Hematopoietic multipotent progenitor cell treated with erythropoietin and hydrocortisone succinate and interleukin-3 and kit ligand, for 6 days (in vitro differentiated cells): ENCODE measurements at places on chromosomes 4 and X.
A peak's percentile ranks its signal among the peaks of the same experiment; 100 is the strongest.

DNA sequence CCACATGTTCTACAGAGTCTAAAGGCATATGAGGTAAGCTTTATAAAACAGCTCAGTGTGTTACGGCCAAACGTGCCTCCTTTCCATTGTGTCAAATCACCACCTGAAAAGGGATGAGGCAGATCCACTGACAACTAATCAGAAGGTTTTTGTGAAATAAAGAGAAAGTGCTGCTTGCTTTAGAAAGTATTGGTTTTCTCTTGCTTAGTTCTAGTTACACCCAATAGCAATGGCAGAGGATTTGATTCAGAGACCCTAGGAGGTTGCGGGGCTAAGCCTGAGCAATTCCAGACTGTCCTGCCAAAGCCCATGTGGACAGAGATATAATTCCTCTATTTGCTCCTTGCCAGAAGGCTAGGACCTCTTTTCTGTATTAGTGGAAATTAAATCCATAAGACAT is 125.5 kb downstream of the SPRY1 start:
- no peak for DNase-seq

DNA sequence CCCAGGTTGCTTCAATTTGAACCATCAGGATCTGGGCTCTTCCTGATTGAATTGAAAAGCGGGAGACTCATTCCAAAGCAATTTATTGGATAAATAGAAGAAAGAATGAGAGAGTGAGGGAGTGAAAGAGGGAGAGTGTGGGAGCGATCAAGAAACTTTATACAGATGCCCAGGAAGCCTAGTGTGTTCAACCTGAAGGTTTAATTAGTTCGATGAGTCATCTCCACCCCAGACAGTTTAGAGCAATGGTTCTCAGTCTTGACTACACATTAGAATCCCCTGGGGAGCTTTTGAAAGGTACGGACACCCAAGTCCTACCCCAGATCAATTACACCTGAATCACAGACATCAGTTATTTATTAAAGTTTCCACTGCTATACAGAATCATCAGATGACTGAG is 61.5 kb downstream of the GEMIN8 start:
- no peak for DNase-seq

- DNase-seq = no peak
Observed at GRCh38 chr4:23922541-23923111, 32.8 kb upstream of the PPARGC1A start.

- DNase-seq = peak; percentile 36
Observed at GRCh38 chrX:1336948-1337779, 579 bp downstream of the IL3RA start.

DNA sequence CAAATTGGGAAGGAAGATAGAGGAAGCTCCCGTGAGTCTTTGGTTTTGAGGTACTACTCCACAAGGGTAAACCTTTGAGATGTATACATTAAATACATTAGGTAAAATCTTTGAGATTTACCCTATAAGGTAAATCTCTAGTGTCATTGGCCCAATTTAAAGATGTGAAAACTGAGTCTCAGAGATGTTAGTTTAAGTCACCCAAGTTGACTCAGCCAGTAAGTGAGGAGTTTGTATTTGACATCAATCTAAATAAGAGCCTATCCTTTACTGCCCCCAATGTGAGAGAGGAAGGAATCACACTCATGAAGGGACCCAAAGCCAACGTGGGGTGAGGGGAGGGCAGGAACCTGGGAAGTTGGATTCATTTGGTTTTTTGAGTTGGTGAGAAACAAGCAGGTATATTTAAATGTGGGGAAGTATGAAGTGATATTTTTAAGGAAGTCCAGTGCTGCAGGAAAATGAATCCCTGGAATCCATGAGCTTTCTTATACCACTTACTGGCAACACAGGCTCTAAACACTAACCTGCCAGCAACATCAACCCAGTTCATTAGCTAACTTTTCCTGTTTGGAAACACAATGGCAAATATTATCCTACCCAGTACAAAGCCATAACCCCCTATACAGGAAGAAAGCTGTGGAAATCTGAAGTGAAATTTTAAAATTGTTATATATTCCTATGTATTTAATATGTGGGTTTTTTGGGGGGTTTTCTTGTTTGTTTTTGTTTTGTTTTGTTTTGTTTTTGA is 55.3 kb downstream of the PALLD start:
- peak; percentile 45 for DNase-seq

DNA sequence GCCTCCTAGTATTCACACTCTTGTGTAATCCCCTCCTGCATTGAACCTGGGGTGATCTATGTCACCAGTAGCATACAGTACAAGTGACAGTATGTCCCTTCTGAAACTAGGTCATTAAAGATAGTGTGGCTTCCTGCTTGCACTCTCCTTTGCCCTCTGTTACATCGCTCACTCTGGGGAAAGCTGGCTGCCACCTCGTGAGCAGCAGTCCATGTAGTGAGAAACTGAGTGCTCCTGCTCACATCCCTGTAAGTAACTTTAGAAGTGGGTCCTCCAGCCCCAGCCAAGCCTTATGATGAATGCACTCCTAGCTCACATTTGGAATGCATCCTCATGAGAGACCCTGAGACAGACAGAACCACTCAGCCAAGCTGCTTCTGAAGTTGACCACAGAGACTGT is 89.8 kb upstream of the TNIP3 start:
- DNase-seq = no peak

DNA sequence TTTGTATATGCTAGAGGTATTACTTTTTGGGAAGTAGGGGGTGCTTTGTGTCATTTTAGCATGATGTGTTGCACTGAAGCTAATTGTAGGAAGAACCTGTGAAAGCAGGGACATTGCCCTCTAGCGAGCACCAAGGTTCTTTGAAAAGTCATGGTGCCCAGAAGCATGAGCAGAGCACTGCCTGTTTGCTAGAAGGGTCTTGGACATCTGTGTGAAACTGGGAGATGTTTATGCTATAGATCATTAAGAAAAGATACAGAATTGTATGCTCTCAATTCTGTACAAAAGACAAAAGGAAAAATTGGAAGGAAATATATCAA is 14.7 kb downstream of the GRPR start:
- peak; percentile 19 for DNase-seq

DNA sequence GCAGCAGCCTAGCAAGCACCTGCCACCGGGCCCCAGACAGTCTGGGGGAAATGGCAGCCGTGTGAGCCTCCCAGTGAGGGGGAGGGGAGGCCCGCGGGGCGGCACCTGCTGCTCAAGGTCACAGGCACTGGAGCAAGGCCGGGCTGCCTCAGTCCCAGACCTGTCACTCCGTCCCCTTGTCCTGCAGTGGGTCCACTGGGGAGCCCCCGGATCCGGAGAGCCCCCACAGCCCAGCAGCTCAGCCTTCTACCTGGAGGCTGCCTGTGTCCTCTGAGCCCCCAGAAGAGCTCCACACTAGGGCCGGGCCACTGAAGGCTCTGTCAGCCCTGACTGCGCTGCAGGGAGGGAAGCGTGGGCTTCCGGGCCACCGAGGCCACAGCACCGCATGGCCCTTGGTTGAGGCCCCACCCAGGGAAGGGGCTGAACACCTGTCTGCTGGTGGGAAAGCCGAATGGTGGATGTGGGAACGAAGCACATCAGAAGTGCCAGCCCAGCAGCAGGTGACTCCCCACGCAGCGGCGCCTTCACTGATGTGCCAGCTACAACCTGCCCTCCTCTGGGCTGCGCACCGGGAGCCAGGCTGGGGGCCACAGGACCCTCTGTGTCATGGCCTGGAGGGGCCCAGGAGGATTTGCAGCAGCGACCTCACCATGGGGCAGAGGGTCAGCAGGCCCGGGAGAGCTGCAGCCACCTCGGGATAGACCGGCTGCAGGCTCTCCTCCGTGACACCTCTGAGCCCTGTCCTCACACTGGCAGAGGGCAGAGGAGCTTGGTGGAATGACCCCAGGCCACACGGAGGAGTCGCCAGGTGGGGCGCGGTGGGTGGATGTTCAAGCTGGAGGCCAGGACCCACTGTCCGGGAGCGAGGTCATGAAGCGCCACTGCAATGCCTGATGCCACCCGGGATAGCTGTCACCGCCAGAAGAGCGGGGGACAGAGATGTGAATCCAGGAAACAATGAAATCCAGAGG is 35.0 kb upstream of the MXD4 start:
- no peak for DNase-seq

DNA sequence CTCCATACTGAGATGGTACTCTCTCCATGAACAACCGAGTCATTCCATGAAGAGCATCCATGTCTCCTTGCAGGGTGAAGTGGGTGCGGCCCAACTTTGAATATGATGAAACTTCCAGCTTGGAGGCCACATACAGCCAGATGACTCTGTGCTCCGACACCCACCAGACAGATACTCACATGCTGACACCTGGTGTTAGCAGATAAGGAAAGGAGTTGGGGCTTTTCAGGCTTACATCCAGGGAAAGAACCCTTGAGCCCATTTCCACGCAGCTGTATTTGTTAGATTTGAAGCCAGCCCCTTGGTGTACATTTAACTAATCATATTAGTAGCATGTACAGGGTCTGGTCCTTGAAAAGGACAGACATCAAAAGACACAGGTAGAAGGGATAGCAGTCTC is 62.1 kb upstream of the PRRG3 start:
- DNase-seq = peak; percentile 63

DNA sequence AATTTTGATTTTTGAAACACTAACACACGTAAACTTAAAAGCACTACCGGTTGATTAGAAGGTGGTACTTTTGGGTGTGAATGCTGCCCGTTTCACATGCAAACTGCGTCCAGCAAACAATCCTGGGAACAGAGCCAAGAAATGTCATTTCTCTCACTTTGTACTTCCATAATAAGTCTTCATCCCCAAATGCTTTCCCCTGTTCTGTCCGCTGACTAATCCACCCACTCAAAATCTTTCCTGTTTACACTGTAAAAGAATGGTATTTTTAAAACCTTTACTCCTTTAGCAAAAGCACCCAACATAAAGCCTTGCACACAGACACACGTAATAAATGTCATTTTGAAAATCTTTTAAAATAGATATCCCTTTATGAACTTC is 39.1 kb upstream of the PDLIM5 start:
- DNase-seq = no peak

DNA sequence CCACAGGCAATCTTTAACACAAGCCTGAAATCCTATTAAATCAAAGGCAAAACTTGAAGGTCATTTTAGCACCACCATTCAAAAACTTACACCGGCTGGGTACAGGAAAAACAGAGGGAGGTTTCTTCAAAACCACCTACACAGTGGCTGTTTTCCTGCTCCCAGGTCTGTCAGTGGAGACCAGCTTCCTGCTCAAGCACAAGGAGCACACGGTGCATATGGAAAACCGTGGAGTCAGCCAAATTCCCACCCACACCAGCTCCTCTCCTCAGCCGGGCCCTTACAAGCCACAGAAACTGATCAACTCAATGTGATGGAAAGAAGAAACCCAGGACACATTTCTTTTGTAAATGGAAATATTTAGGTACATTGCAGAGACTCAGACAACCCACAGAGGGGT is 14.3 kb upstream of the FAM241A start:
- no peak for DNase-seq

GRCh38 chr4:153791746-153792617 is 3.1 kb upstream of the SFRP2 start:
- DNase-seq = peak; percentile 18

GRCh38 chrX:150032742-150033141 is 94.5 kb upstream of the EOLA2 start:
- DNase-seq = no peak

- no peak for DNase-seq
Observed at GRCh38 chrX:74420196-74421035, 877 bp upstream of the SLC16A2 start.

DNA sequence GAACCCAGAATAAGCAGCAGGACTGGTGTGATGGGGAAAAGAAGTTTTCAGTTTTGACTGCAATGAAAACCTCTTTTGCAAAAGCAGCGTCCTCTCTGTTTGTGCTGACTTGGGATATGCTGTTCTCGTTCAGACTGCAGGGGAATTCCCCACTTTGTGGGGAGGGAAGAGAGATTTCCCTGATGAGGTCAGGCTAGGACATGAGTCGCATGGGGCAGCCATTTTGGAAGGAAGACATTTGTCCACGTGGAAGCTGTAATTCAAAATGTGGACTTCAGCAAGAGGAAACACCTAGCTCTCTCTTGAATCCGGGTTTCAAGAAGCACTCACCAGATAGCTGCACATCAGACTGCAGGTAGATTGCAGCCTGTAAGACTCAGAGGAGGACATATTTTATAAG is 39.3 kb downstream of the ING2 start:
- DNase-seq = no peak

DNA sequence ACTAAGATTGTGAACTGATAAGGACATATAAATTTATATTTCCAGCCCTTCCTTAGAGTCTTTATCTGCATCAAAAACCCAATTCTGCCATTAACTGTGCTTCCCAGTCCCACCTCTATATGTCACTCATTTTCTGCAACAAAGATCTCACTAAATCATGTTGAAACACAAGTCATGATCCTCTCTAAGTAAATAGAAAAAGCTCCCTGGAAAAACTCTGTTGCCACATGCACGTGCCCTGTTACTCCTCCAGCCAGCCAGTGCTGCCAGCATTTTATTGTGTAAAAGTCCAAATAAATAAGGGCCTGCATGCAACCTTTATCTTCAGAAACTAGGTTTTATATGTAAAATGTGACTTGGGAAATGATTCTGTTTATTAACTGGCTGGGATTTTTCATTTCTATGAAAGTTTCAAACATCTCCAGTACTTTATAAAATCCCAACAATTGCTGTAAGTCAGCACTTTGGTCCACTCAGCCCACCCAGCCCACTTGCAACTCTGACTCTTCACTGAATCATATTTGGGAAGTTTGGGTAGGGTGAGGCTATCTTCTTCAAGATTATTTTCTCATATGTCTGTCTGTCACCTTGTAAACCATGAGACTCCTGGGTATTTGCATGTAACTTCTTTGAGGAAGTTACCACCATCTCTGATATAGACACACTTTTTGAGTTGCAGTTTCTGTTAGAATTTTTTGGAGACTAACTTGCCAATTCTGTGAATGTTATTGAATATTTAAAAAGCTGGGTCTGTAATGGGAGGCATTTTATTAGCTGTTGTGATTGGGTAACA is 40.0 kb upstream of the SMARCA5 start:
- DNase-seq = no peak

DNA sequence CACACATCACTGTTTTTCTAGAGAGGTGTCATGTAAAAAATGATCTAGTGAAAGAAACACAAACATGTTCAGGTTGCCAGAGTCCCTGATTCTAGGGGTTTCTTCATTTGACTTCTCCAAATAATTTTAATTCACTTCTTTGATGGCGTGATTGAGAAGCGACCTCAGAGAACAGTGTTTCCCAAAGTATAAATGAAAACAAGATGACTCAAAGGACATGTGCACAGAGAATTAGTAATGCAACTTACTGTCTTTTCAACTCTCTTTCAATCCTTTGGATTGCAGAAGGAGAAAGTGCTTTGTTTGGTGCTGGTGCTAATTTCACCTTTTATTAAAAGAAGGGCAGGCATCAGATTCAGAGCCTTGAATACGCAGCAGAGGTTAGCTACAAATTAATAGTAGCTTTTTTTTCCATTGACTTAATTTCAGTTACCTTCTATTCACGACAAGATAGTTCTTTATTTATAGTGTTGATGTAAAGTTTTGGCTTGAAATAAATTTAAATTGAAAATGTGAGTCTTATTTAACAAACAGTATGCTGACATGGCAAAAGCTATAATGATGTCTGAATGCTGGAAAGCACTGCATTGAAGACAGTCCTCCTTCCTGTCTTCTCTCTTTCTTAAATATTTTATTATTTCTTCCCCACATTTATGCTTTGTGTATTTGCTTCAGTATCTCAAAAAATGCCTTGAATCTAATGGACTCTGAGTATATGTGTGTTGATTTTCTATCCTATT is 85.1 kb downstream of the SLC10A7 start:
- no peak for DNase-seq

GRCh38 chr4:98685225-98686042 is 27.0 kb upstream of the TSPAN5 start:
- no peak for DNase-seq

- no peak for DNase-seq
Observed at GRCh38 chrX:148541584-148541940, 41.1 kb downstream of the AFF2 start.

- DNase-seq = no peak
Observed at GRCh38 chr4:160142579-160142978, 1039.7 kb downstream of the RAPGEF2 start.
